ENCODE measurements at places on chromosomes 13 and 19.
A peak's percentile ranks its signal among the peaks of the same experiment; 100 is the strongest.

- no peak for DNase-seq
Measured at GRCh38 chr19:55070466-55071128, 5.1 kb upstream of the EPS8L1 start.

- peak; percentile 61 for DNase-seq
Measured at GRCh38 chr19:34662919-34663318, 14.0 kb downstream of the SCGB2B2 start.

DNA sequence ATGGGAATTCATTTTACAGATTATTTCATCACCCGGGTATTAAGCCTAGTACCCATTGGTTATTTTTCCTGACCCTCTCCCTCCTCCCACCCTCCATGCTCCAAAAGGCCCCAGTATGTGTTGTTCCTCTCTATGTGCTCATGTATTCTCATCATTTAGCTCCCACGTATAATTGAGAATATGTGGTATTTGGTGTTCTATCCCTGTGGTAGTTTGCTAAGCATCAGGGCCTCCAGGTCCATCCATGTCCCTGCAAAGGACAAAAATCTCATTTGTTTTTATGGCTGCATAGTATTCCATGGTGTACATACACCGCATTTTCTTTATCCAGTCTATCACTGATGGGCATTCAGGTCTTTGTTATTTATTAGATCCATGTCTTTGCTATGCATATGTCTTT is 894.1 kb upstream of the MIR17HG start:
- DNase-seq: no peak

- DNase-seq: no peak
Measured at GRCh38 chr13:95073747-95074311, 227.4 kb downstream of the ABCC4 start.

DNA sequence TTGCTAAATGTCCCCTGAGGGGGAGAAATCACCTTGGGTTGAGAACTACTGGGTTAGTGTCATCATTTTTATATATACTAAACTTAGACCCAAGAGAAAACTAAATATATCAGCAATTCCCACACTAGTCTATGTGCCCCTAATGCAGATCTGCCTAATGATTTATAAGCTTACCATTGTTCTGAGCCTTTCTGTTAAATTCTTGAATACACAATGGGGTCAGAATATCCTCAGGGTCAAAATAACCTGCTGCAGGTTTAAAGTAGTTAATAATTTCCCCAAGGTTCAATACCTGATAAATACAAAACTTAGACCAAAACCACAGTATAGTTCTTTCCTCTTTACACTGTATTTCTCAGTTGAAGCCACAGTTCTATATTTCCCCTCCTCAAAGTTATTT is 4.6 kb downstream of the VWA8 start:
- DNase-seq: no peak

DNA sequence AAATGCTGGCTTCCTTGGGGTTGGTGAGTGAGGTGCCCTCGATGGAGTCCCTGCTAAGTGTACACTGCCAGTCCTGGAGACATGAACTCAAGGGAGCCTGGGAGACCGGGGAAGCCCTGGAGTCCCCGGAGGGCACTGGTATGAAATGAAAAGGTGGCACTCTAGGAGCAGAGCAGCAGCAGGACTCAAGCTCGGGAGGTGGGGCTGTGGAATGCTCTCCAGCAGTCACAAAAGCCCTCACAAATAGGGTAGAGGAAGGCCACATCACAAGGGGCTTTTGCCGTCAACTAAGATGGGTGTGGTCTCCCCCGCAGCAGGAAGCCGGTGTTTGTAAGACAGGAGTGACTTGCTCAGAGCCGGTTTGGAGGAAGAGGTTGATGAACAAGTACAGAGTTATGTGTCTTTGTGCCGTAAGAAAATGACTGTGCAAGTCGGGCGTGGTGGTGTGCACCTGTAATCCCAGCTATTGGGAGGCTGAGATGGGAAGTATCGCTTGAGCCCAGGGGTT is 19.3 kb downstream of the CCNE1 start:
- peak; percentile 84 for DNase-seq

- DNase-seq: peak; percentile 64
Measured at GRCh38 chr13:26785838-26786630, 25.4 kb upstream of the GPR12 start.

DNA sequence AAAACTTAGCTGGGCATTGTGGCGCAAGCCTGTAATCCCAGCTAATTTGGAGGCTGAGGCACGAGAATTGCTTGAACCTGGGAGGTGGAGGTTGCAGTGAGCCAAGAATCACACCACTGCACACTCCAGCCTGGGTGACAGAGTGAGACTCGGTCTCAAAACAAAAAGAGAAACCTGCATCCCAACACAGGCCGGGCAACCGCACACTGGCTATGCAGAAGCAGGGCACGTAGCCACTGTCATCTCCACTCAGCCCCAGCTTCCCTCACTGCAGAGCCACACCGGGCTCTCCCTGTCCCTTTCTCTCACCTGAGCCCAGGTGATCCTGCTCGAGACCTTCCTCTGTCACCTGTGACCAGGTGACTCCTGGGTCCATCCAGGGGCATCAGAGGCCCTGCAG is 11.7 kb downstream of the ELL start:
- no peak for DNase-seq

DNA sequence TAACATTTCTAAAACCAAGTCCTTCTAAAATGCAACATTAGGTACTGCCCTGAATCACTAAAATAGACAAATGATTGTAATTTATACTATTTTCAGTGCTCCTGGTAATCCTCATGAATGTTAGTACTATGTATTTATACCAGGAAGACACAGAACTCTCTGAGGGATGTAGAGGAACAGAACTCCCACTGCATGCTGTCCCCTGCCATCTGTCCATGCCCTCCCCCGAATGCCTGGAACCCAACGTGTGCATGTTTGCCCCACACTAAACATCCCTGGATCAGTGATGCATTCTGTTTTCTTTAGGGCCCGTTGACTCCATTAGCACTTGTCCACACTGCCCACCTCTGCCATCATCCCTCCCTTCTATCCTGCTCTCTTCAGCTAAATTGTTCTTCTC is 26.5 kb downstream of the ENOX1 start:
- DNase-seq: no peak

DNA sequence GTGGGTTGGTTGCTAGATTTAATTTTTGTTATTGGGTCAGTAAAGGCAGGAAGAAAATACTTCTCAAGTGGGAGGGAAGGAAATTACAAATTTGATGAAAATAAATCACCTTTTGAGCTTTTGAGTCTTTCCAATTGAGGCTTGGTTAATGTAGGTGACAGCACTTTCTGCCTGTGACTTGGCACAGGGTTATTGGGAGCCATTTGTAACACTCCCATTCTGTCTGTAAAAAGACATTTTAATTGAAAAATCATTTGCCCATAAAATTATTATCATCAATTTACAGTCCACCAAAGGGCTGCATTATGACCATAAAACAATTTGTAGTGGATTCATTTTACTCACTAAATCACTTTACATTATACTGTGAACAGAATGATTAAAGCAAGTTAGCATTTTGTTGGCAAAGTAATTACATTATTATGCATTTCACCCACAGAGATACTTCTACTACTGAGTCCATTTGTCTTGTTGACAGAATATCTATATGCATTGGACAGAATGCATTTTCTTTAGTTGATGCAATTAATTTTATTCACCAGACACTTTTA is 974.6 kb downstream of the UQCRFS1 start:
- no peak for DNase-seq

DNA sequence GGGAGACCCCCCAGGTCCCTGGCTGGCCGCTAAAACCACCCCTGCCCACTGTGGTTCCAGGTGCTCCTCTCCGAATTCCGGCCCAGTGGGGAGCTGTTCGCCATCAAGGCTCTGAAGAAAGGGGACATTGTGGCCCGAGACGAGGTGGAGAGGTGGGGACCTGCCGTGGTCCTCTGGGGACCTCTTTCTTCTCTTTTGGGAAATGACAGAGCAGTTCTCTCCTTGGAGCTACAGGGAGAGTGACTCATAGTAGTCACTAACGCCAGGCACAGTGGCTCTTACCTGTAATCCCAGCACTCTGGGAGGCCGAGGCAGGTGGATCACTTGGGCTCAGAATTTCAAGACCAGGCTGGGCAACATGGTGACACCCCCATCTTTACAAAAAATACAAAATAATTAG is 7.3 kb downstream of the PTGER1 start:
- DNase-seq: no peak
